Mucosa of descending colon (tissue), 3 donors: ENCODE measurements at places on chromosomes 4 and X. TPM values are rescaled to one million over a fixed set of nuclear protein-coding genes. Genes with fewer than 3 reads are reported as not detected.

Gene ARHGAP24
- 11.6 TPM for total RNA-seq

Gene SORCS2
- total RNA-seq, result 1.5 TPM

Gene TMEM47
- 3.4 TPM for total RNA-seq

Gene MMAA
- total RNA-seq, result 18.1 TPM

Gene RHOXF2B
- not detected for total RNA-seq

Gene FGF2
- 1.3 TPM for total RNA-seq

DNA sequence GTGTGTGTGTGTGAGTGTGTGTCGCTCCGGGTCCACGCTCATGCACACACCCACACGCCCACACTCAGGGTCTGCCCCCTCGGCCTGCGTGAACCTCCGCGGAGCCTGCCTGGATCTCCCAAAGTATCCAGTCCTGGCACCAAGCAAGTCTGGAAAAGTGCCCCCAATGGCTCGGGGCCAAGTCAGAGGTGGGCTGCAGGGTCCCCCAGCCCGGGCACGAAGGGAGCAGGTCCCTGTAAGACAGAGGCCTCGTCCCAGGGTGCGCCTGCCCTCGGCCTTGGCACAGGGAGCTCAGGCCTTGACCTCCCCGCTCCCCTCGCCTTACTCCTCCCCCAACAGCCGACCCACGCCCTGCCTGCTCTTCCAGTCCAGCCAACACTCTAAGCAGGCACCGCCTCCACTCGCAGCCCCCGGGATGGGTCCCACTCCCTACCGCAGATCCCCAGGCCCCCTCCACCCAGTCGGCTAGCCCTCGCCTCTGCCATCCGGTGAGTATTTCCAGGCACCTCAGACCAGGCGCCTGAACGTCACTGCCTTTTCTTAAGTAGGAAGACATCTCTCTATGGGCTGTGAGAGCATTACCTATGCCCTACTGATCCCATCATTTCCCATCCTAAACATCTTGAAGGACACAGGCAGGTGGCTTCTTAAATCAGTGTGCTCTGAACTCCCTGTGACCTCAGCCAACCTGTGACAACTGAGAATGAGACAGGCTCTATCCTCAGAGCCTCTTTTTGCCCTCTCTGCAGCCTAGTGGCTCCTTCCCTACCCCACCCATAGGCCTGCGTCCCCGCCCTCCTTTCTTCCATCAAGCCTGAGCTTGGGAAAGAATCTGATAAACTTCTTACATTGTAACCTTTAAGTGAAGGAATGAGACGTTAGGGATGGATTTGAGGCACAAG, 704 bp downstream of the FAM114A1 start:
- DNase-seq, result peak; percentile 74

DNA sequence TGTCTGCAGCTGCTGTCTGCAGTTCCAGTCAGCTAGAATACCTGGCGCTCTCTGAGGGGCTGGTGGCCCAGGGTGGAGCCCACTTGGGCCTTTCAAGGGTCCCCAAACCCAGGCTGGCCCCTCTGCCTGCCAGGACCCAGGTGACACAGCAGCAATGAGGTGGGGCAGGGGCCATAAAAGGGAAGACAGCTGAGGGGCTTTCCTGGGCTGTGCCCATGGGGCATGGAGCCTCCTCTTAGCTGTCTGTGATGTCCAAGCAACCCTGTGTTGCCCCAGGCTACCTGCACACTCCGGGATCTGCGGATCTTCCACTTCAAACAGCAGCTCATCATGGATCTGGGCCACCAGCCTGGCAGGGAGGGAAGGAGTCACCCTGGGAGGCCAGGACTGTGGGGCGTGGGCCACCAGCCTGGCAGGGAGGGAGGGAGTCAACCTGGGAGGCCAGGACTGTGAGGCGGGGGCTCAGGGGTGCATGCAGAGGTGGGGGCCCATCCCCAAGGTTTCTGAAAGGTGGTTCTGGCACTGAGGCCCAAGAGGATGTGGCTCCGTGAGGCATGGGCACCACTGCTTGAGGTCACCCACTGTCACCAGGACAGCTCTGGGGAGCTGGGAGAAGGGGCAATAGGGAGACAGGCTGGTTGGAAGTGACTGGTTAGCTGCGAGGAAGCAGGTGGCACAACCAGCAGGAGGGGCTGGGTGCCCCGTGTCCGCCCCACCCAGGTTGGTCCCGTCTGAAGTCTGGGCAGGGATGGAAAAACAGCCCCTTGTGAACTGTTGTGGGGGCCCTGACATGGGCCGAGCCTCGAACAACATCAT, 16.3 kb downstream of the NAT8L start:
- no peak for DNase-seq

GRCh38 chr4:186265683-186266652, at the start of gene F11:
F11 (plus strand) TSS chr4:186266189; CDS start chr4:186267137, 948 bp downstream.
- DNase-seq, result no peak

DNA sequence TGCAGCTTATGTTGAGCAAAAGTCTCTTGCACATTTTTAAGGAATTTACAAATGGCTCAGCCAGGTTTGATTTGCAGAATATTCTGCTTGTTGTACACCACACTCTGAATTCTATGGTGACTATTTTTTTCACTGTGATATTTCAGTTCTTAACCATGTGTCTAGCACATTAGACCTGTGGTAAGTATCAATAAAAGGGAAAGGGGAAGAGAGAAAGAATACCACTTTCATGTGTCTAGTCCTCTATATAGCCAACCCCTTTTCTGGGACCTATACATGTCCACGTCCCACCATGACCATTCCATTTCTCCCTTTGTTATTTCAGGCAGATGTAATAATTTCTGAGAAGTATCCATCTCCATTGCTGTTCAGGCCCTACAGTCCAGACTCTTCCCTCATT, 121.3 kb upstream of the PNPLA4 start:
- no peak for DNase-seq

DNA sequence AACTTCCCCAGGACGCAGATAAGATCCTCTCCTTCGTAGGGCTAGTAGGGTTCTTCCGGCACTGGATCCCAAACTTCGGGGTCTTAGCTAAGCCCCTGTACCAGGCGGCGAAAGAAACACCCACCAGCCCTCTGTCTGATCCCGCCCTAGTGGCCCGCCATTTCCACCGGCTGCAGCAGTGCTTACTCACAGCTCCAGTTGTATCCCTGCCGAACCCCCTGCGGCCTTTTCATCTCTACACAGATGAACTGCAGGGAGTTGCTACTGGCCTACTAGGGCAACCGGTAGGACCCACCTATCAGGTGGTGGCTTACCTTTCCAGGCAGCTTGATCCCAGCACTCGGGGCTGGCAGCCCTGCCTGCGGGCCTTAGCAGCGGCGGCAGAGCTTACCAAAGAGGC, 961.2 kb downstream of the RPA4 start:
- peak; percentile 19 for DNase-seq

GRCh38 chr4:134911941-134912340, 710.4 kb upstream of the PABPC4L start:
- DNase-seq, result no peak

DNA sequence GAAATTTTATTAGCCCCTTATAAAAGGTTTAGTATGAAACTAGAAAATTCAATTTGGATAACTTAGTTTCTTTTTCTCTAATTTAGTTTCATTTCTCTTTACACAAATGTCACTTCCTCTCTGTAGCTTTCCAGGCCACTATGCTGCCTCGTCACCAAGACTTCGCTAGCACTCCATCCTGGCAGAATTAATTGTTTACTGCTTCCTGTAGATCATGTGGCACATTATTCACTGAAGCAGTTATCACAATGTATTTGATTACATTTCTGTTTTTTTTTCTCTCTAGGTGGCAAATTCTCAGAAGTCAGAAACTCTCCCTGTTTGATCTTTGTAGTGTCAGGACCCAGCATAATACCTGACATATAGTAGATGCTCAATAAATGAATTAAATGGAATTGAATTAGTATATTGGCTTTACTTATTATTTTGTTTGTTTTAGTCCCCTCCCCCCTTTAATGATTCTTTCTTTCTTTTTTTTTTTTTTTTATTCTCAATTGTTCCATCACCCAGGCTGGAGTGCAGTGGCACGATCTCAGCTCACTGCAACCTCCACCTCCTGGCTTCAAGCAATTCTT, 9.3 kb upstream of the SAT1 start:
- no peak for DNase-seq

- DNase-seq, result no peak
Observed at GRCh38 chr4:139934708-139935195, 219.2 kb downstream of the MAML3 start.

- DNase-seq, result no peak
Observed at GRCh38 chrX:26613956-26614355, 398.0 kb downstream of the MAGEB5 start.

DNA sequence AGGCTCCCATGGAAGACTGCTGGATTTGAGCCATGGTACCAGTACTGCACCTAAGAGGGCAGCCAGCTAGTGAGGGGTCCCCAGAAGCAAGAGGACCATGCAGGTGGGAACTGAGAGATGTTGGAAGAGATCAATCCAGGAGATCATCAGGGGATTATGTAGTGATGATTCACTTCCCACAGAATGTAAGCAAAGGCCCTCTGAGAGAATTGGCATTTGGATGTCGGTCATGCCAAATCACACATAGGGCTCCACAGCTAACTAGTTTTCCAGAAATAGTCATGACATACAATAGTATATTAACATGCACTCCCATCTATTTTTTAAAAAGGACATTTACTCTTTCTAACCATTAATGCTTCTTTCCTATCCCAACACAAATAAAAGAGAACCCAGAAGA, 112.5 kb downstream of the RASGEF1B start:
- DNase-seq, result no peak

DNA sequence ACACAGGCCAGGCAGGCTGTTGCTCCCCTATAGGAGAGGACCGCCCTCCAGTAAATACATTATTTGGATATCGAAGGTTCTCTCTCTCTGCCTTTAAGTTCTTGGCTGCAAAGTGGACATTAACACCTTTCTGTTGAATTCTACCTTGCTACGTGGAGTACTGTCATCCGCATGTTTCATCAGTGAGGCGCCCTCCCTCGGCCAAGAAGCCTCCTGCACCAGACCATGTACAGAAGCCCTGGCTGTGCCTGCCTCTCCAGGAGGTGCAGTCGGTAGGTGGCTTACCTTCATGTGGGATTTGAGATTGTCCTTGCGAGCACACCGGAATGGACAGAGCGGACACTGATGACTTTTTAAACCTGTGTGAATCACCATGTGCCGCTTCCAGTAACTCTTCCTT, 46.7 kb downstream of the ZNF827 start:
- DNase-seq, result no peak

GRCh38 chr4:86594559-86595425, 677 bp downstream of the PTPN13 start:
- DNase-seq, result peak; percentile 51

DNA sequence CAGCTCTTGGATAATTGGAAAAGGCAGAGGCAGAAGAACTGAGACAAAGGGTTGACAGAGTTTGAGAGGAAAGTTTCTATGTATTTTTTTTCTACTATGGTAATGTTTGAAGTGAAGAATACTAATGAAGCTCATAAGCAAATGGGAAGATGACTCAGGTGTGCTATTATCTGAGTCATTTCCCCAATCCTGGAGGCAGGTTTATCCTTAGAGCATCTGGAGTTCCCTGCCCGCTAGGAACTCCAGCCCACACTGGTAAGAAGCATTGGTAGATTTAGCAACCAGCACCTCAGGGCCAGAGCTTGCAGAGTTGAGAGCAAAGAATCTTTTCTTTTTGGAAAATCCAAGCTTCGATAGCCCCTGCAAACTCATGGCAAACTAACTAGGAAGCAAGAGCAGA, 55.2 kb downstream of the DOCK11 start:
- no peak for DNase-seq

DNA sequence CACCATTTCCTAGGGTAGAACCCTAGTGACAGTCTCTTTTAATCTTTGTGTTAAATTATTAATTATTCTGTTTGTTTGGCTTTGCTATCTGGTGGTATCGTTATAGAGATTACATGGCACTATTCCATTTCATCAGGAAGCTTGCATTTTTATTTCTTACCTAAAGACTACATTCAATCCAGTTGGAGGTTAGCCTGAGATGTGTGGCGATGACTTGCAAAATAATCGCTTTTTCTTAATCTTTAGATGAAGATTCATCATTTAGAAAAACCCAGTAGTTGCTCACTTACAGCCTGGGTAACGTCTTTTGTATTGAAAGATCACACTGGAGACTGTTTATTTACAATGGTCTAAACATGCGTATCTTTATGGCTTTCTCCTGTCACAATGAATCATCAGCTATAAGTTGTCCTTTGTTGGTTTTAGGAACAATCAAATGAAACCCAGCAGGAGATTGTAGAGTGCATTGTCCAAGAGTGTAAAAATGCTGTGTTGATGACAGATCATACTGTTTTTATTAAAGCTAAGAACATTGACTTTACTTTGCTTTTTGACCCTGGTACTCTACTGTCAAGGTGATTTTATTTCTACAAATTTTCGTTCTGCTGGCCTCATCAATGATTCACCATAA, 281.7 kb upstream of the PITX2 start:
- DNase-seq, result no peak

- DNase-seq, result no peak
Observed at GRCh38 chrX:134548257-134549201, 88.6 kb downstream of the HPRT1 start.

- DNase-seq, result no peak
Observed at GRCh38 chrX:48714573-48714972, 18.0 kb downstream of the SUV39H1 start.

- peak; percentile 24 for DNase-seq
Observed at GRCh38 chr4:152850377-152850776, 70.6 kb downstream of the ARFIP1 start.

DNA sequence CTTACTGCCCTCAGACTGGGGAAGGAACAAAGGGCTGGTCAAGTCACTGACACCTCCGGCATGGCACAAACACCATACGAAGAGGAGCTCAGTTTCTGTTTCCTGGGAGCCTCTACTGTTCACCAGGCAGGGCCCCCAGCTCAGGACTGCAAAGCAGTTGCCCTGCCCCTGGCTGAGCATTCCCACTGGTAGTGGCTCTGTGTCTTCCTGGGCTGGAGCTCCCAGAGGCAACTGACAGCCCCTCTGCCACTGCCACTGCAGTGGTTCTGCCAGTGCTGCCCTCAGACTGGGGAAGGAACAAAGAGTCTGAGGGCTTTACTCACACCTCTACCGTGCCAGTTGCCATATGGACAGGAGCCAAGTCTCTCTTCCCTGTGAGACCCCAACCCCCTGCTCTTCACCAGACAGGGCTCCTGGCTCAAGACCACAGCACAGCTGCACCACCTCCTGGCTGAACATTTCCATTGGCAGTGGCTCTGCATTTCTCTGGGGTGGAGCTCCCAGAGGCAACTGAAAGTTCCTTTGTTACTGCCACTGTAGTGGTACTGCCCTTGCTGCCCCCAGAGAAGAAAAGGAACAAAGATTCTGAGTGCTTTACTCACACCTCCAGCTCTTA, 67.9 kb downstream of the SMARCA5 start:
- DNase-seq, result no peak
